ENCODE measurements at places on chromosomes 3 and 15.
A peak's percentile ranks its signal among the peaks of the same experiment; 100 is the strongest.

- H3K4me3 ChIP-seq, result peak overlapping the region; percentile 95
- no peak for DNase-seq
- H3K27me3 ChIP-seq, result no peaks in the 10 kb centered on the region
Measured at GRCh38 chr15:76998663-76999285, 3.8 kb downstream of the PSTPIP1 start.

DNA sequence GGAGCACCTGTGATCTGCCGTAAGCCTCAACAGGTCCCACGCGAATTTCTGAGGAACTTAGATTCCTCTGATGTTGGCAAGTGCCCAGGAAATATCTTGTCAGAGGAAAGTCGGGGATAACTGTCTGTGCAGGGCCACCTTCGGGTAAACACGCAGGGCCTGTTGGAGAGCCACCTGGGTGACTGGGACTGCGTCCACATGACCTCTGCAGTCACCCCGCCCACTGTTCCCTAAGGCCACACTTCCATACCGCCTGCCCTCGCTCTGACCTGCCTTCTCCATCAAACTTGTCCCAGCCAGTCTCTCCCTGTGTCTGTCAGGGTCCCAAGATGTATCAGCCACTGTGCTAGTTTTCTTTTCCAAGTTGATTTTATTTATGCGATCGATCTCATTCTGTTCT is 28.7 kb downstream of the BFSP2 start:
- peaks cover 5% of the 10 kb centered on the region for H3K4me1 ChIP-seq
- no peak for DNase-seq
- H3K4me3 ChIP-seq, result no peak overlapping the region

- DNase-seq, result no peak
- no peak overlapping the region for H3K27ac ChIP-seq
- H3K4me1 ChIP-seq, result no peaks in the 10 kb centered on the region
Measured at GRCh38 chr3:31295150-31295765, 237.5 kb upstream of the STT3B start.

GRCh38 chr3:156892701-156893100 is 66.5 kb downstream of the LEKR1 start:
- DNase-seq, result no peak
- H3K27me3 ChIP-seq, result no peaks in the 10 kb centered on the region
- H3K4me3 ChIP-seq, result no peak overlapping the region
- no peaks in the 10 kb centered on the region for H3K4me1 ChIP-seq
- H3K36me3 ChIP-seq, result no peaks in the 10 kb centered on the region

All from activated CD8-positive, alpha-beta T cell treated with anti-CD3 and anti-CD28 coated beads for 36 hours (primary cell).